ENCODE measurements at places on chromosomes 12 and 14. TPM values are rescaled to one million over a fixed set of nuclear protein-coding genes. Genes with fewer than 3 reads are reported as not detected.

Gene ANKRD9
- total RNA-seq, result 22.0 TPM

Gene GLIPR1L1
- not detected for total RNA-seq

Gene DBX2
- total RNA-seq, result not detected

Gene LRP6
- 39.5 TPM for total RNA-seq

Gene FOXG1
- total RNA-seq, result not detected

Gene WSCD2
- total RNA-seq, result under 0.01 TPM

Gene MGP
- total RNA-seq, result 2.0 TPM

Gene TCL1A
- total RNA-seq, result not detected

Gene KCNMB4
- total RNA-seq, result 0.51 TPM

Gene CCDC38
- not detected for total RNA-seq

Gene TMCC3
- 0.33 TPM for total RNA-seq

Gene BCL2L14
- total RNA-seq, result not detected

Gene GPATCH2L
- 36.2 TPM for total RNA-seq

Gene SDSL
- total RNA-seq, result 12.4 TPM

Gene ABHD12B
- under 0.01 TPM for total RNA-seq

Gene DLGAP5
- 8.1 TPM for total RNA-seq

Gene TAS2R42
- total RNA-seq, result not detected

Gene SCNN1A
- total RNA-seq, result 0.26 TPM

Gene ACSM4
- not detected for total RNA-seq

Gene CSRNP2
- total RNA-seq, result 15.7 TPM

Gene RPAP3
- 11.3 TPM for total RNA-seq

All from fibroblast of lung (primary cell).